ENCODE measurements at places on chromosomes 7 and 10.

DNA sequence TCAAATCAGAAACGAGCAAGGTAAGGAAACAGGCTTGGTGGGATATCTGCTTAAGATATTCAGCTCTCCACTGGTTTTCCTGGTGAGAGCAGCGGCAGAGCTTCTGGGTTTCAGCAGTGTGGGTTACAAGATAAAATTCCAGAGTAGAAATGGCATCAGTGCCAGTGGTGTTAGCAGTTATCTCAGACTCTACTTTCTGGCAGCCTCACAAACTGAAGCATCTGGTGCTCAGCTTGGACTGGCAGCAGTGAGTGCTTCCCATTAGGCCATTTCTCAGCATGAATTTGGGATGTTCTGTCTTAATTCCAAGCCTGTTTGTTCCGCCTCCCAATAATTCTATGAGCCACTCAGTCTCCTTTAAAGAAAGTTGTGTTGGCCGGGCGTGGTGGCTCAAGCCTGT lies 6.9 kb upstream of the GSTO2 start:
- DNase-seq, result no peak

GRCh38 chr7:130489140-130489983 lies 2.5 kb upstream of the MEST start:
- no peak for DNase-seq

GRCh38 chr10:44132361-44133289 lies 252.3 kb downstream of the CXCL12 start:
- no peak for DNase-seq

DNA sequence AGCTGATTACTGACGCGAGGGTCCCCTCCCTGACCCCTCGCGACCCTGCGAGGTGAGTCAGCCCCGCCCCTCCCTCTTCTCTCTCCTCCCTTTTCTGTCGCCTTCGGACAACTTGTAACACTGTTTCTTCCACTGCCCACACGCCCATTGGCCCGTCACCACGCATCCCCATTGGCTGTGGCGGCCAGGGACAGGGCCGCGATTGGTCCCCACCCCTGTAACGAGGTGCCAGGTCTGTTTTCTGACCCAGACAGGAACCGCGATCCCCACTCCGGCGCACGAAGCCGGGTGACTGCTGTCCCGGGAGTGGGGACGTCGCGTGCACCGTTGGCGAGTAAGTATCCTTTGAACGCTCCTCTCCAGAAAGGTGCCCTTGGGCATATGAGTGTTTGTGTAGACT lies at the start of gene STRA8:
Gene STRA8 (plus strand): TSS at position 269 of the 400 bp plus-strand sequence. CDS start 6,687 bp downstream, outside the sequence.
- DNase-seq, result no peak

- DNase-seq, result no peak
Measured at GRCh38 chr10:4532011-4532410, 294.0 kb upstream of the AKR1E2 start.

DNA sequence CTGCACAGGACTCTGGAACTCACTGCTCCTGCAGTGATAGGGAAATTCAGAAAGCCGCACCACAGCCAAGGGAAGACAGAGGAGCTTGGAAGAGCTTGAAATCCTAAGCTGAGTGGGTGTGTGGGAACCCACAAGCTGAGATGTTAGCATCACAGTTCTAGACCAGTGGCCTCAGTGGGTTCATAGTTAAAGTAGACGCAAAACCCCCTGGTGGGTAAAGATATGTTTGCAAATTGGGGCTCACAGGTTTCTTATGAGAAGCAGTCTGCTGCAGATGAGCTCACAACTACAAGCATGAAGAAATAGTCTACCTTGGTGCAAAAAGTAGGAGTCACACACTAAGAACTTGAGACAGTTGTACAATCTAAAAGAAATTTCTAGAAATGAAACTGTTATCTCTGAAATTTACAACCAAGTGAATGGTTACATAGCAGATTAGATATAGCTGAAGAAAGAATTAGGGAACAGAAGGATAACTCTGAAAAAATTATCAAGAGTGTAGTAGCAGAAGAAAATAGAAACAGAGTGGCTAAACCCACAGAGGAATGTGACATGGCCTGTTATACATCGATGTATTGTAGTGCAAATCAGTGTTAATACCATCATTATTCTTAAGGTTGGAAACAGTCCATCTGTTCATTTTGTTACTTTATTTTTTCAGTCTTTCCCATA lies 77.2 kb downstream of the DYNC2I1 start:
- DNase-seq, result no peak

DNA sequence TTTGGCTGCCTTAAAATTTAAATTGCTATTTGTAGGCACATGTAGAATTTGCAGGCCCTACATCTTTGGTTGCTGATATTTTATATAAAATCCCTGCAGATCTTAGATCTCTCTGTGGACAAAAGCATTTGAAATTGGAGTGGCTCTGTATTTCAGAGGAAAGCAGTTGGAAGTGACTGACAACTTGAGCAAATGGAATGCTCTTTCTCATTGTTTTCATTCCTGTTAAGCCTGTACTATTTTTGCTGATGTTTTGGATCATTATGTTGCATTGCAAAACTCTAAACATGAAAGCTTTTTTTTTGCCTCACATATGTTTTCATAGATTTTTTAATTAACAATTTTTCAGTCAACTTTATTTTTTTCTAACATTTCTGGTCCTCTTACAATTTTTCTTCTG lies 251.2 kb upstream of the MDFIC start:
- DNase-seq, result no peak

DNA sequence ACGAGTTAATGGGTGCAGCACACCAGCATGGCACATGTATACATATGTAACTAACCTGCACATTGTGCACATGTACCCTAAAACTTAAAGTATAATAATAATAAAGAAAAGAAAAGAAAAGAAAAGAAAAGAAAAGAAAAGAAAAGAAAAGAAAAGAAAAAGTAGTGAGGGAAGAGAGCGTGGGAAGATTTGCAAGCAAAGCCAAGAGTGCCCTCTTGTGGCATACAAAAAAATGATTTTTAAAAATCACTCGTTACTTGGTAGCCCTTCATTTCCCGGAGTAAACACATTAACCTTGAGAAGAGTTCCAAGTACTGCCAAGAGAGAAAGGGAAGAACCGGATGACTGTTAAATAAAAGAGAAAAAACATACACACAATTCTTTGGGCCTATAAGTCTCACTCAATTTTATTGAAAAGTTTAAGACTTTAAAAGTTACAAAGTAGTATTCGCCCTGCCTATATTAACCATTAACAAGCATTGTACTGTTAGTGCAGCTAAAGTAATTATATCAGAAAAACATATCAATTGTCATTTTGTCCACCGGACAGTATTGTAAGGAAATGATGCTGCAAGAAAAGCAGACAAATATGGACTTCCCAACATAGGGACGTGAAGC lies 6.2 kb upstream of the CH25H start:
- DNase-seq, result no peak

DNA sequence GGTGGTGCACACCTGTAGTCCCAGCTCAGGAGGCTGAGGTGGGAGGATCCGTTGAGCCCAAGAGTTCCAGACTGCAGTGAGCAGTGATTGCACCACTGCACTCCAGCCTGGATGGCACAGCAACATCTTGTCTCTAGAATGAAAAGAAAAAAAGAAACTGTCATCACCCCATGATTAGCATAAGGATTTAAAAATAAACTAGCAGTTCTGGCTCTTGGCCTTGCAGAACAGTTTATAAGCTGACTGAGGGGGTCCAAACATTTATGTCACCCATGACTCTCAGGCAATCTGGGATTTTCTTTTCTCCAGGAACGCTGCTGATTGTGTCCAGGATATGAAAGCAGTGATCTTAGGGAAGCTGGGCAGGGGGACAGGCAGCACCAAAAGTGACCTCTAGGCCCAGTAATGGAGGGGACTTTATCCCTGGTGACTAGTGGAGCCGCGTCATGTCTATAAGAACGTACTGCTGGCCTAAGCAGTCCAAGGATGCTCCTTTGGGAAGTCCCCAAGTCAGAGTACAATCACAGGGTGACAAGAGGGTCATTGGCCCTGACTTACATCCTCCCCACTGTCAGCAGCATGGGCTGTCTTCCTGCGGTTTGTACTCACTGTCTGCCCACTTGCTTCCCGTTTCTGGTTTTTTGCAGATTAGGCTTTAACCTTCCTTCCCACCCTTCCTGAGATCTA lies 177.4 kb downstream of the ARHGAP12 start:
- no peak for DNase-seq

- DNase-seq, result no peak
Measured at GRCh38 chr7:11191574-11192220, 218.0 kb downstream of the PHF14 start.

- DNase-seq, result no peak
Measured at GRCh38 chr10:83516788-83517187, 622.5 kb upstream of the GHITM start.

- no peak for DNase-seq
Measured at GRCh38 chr7:156985101-156985992, 25.1 kb downstream of the MNX1 start.

- peak; percentile 27 for DNase-seq
Measured at GRCh38 chr7:141701489-141702046, 398 bp downstream of the DENND11 start.

DNA sequence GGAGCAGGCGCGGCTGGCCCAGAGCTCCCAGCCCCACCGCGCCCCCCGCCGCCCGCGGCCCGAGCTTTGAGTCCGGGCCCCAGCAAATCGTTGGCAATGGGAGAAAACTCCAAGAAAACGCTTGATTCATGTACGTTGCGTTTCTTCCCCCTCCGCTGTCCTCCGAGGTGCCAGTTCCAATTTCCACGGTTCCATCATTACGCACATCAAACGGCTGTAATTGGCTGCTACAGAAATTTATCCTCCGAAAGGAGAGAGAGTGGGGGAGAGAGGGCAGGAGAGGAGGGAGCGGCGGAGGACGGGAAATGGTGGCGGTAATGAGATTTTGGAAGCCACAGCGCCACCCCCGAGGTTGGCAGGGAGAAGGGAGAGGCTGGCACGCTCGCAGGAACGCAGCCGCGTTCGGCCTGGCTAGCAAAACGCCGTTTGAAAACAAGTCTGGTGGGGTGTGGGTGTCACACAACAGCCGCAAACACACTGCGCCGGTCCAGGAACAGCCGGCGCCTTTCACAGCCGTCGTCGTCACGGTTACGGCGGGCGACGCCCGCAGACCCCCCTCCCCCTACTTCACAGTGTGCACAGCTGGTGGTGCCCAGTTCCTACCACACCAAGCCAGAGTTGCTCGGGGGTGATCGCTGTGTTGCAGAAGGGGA lies 57.5 kb downstream of the UNCX start:
- peak; percentile 56 for DNase-seq

DNA sequence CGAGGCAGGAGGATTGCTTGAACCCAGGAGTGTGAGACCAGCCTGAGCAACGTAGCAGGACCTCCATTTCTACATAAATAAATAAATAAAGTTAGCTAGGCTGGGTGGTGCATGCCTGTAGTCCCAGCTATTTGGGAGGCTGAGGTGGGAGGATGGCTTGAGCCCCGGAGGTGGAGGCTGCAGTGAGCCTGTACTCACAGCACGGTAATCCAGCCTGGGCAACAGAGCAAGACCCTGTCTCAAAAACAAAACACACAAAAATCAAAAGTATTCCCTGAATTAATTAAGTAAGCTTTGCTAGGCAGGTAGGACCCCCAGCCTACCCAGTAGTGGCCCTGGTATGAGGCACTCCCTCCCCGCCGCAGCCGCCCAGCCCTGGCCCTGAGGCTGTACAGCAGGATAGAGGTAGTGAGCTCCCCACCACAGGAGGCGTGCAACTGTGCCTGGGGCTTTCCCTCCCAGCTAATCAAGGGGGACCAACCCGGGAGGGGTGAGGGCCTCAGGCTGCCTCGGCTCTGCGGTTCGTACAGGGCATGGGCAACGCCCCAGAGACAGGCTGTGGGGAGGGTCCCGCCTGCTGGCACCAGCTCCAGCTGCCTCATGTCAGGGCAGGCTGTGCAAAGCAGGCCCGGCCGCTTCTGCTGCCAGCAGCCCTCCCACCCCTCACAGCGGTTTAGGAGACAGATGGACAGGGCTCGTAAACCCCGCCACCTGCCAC lies 1.0 kb upstream of the CYP2W1 start:
- no peak for DNase-seq

- DNase-seq, result no peak
Measured at GRCh38 chr7:120456699-120457098, 183.7 kb downstream of the KCND2 start.

GRCh38 chr10:60521974-60522405 lies 132.3 kb upstream of the ANK3 start:
- DNase-seq, result peak; percentile 16

DNA sequence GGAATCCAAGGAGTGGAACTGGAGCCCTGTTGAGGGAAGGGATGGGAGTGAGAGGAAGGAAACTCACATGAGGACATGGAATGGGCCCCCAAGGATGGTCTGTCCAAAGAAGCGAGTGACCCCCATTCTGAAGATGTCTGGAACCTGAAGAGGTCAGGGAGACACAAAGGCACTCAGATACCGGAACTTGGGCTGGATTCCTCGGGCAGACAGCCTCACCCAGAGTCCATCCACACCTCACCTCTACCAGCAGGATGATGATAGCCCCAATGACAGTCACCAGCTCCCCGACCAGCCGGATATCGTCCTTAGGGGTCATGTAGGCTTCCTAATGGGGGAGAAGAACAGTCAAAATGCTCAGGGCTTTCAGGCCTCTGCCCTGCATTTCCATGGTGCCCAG lies 10.7 kb downstream of the TRPV6 start:
- DNase-seq, result no peak

- no peak for DNase-seq
Measured at GRCh38 chr7:98241674-98242241, 10.3 kb downstream of the TECPR1 start.

- no peak for DNase-seq
Measured at GRCh38 chr7:32881074-32881982, 10.2 kb downstream of the KBTBD2 start.

GRCh38 chr10:59064080-59064692 lies 112.3 kb upstream of the PHYHIPL start:
- DNase-seq, result no peak

GRCh38 chr7:127810696-127811660 lies 159.0 kb downstream of the SND1 start:
- DNase-seq, result no peak

GRCh38 chr7:123749537-123749857 lies 694 bp upstream of the WASL start:
- no peak for DNase-seq

DNA sequence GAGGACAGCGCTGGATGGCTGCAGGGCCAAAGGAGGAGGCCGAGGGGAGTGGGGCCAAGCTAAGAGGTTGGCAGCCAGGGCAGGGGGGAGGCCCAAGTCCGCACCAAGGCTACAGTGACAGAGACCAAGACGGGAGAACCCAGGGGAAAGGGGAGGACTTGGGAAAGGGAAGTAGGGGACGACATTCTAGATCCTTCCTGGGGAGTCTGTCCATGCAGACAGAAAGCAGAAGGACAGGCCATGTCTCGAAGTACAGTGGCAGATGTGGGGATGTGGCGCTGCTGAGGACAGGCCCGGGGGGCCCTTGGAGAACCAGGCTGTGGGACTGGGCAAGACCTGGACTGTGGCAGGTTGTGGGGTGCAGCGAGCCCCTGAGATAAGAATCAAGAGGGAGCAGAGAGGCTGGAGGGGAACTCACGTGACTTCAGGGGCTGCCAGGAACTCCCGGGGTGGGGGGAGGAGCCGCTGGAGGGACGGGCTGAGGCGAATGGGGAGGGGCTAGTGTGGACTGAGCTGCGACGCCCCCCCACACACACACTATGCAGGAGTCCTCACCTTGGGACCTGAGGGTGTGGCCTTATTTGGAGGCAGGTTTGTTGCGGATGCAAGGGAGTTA lies 68.5 kb upstream of the TNRC18 start:
- DNase-seq, result no peak

- no peak for DNase-seq
Measured at GRCh38 chr10:99945263-99945662, 64.5 kb downstream of the DNMBP start.

GRCh38 chr10:43224321-43224720 lies 42.5 kb downstream of the RASGEF1A start:
- DNase-seq, result no peak

GRCh38 chr7:155340721-155341120 lies 43.0 kb downstream of the INSIG1 start:
- no peak for DNase-seq

All from Calu3 (cell line).